Fibroblast of skin of right quadriceps (primary cell): ENCODE measurements at places on chromosomes 12 and 14.

DNA sequence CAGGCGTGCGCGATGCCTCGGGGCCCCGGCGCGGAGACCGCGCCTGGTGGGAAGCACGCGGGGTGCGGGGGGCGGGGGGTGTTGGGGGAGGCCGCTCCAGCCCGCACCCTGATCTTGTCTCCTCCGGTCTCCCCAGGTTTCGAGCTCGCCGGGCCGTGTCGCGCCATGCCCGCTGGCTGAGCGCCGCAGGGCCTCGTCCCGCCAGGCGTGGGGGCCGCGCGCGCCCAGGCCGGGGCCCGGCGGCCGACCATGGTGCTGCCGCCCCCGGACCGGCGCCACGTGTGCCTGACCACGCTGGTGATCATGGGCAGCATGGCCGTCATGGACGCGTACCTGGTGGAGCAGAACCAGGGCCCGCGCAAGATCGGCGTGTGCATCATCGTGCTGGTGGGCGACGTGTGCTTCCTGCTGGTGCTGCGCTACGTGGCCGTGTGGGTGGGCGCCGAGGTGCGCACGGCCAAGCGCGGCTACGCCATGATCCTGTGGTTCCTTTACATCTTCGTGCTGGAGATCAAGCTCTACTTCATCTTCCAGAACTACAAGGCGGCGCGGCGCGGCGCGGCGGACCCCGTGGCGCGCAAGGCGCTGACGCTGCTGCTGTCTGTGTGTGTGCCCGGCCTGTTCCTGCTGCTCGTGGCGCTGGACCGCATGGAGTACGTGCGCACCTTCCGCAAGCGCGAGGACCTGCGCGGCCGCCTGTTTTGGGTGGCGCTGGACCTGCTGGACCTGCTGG lies 2.4 kb downstream of the TMEM121 start:
- DNase-seq = no peak

DNA sequence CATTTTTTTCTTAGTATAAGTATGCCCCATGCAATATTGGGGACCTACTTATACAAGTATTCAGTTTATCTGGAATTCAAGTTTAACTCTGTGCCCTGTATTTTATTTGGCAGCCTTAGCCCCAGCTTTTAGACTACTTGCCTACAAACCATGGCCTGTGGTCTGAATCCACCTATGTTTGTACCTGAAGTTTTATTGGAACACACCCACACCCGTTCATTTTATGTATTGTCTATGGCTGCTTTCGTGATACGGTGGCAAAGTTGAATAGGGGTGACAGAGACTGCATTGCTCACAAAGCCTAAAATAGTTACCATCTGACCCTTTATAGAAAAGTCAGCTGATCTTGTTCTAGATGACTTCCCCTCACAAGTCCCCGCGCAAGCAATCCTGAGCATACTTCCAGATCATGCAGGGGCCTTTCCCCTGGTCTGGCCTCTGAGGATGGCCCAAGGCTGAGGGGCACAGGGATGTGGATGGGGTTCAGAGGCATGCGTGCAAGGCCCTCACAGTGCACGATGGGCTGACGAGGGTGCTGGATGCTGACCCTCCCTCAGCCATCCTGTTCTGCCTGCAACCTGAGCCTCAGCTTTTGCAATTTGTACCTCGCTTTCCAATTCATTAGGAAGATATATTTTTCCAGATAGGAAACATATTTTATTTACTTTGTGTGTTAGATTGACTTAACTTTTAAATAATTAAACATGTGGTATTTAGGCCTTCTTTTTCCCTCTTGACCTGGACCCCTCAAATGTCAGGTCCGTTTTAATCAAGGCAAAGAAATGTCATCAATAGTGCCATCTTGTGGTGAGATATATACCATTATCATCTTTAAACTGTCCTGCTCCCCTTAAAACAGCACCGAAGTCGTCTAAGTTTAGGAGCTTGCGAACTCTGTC lies 527.3 kb upstream of the CCDC196 start:
- DNase-seq = peak; percentile 26

GRCh38 chr12:22821985-22822384 lies 197.0 kb downstream of the ETNK1 start:
- no peak for DNase-seq

- no peak for DNase-seq
These were observed 16.4 kb downstream of the PHETA1 start for GRCh38 chr12:111352296-111352993.

DNA sequence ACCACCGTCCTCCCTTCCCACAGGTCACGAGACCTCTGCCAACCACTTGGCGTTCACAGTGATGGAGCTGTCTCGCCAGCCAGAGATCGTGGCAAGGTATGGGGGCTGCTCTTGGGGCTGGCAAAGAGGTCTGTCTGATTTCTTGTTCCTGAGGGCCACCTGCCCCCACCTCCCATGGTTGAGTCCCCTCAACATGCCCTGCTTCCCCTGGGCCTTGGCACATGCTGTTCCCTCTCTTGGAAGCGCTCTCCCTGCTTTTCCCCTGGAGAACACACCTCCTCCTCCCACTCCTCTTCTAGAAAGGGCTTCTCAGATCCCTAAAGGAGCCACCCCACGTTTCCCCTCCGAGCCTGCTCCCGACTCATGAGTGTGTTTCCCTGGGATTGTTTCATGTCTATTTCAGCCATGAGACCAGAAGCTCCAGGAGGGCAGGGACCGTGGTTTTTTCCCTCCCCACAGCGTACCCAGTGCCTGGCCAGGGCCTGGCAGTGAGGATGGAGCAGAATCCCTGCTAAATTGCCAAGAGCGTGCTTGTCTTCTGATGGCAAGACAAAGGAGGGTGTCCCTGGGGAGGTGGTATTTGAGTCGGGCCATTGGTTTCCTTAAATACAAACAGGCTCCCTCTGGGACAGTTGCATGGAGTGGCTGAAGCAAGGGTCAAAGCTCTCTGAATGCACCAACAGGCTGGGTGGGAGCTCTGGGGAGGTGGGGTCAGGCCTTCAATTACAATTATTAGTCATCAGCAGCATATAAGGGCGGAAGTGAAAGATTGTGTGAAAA lies 34.1 kb downstream of the CYP46A1 start:
- DNase-seq = no peak

- no peak for DNase-seq
These were observed 17.8 kb downstream of the SRRM4 start for GRCh38 chr12:118999107-118999506.

- DNase-seq = peak; percentile 97
These were observed 484.4 kb downstream of the ATP23 start for GRCh38 chr12:58425481-58426392.

GRCh38 chr14:101916816-101917412 lies 47.5 kb upstream of the DYNC1H1 start:
- DNase-seq = no peak

- DNase-seq = no peak
These were observed 1.4 kb downstream of the GUCY2C start for GRCh38 chr12:14694970-14695369.

- no peak for DNase-seq
These were observed 114.5 kb downstream of the DACT1 start for GRCh38 chr14:58752289-58752688.

GRCh38 chr14:55620277-55620676 lies 40.3 kb downstream of the KTN1 start:
- DNase-seq = no peak

GRCh38 chr12:81668475-81668874 lies 90.7 kb downstream of the PPFIA2 start:
- DNase-seq = peak; percentile 84

DNA sequence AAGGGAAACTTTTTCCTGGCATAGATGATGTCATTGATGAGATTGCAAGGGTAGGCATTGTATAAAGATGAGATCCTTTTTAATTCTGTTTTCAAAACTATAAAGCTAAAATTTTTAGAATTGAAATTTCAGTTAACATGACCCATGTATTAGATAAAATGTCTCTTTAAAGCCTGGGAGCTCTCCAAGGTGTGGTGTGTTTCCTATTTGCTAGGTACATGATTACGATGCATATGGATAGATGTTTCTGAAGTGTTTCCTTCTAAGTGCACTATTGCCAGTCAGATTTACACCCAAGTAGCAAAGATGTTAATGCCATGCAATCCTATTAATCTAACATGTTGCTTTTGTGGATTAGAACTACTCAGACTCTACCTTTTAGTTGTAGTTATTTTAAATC lies 834.7 kb downstream of the DIO2 start:
- no peak for DNase-seq

DNA sequence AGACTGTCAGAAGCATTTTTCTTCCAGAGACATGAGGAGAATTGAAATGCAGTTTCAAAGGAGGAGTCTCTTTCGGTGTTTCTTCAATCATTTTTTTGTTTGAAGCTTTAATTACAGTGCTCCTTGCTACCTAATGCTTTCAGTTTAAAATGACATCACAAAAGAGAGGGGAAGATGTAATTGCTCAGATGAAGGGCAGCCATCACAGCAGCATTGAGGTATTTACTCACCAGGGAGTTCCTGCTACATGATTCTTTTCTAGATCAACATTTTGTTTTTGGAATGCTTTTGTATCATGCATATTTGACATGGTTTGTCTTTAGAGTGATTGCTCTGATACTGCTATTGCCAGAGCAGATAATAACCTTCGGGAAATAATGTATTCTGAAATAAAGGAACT lies 28.6 kb downstream of the FLRT2 start:
- no peak for DNase-seq

GRCh38 chr12:13197526-13198143 lies 1.1 kb downstream of the EMP1 start:
- DNase-seq = peak; percentile 40

DNA sequence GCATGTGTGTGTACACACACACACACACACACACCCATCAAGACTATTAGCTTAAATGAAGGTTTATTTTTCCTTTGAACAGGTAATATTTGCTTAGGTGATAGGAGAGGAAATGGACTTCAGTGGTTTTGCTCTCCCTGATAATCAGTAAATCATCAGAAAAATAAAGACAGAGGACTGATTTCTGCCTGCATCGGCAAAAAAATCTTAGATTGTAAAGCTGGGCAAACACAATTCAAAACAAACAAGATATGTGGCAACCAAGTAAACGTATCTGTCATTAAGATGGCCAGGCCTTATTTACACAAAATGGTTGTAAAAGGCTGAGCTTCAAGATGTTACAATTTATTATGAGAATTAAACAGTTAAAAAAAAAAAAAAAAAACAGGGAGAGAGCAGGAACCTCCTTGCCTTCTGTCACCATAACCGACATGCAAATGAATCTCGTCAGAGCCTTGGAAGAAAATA lies 31.3 kb downstream of the PRKD1 start:
- no peak for DNase-seq

DNA sequence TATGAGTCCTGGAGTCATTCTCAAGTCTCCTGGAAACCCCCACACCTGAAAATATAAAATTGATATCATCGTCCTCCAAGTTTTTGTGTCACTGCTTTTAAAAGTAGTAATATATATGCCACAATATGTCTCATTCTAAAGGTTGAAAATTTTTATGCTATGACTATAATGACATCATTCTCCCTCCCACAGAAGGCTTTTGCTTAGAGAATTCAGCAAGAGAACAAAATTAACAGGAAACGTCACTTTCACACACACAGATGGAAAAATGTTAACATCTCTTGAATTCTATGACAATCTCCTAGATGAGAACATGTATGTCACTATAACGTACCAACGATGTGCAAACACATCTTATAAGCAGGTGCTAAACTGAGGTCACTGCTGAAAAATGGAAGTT lies 498.3 kb downstream of the FOXG1 start:
- no peak for DNase-seq

- DNase-seq = peak; percentile 29
These were observed 49.2 kb downstream of the FBXL14 start for GRCh38 chr12:1544996-1545700.

- DNase-seq = peak; percentile 97
These were observed 12.4 kb downstream of the CALM1 start for GRCh38 chr14:90409209-90409730.

DNA sequence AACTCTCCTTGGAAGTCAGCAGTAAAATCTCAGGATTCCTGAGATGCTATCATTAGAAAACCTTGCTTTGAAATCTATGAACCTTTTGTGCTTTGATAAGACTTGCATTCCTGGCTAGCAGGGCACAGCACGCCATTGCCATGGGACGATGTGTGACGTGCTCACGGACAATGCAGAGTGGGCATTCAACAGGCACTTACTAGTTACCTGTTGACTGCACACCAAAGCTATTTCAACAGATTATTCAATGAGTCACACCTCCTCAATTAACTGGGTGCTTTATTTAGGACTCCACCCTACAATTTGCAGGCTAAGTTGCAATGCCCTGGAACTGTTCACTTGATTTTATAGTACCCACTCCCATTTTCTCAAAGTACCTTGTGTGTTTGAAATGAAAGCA lies 11.3 kb downstream of the NOS1 start:
- no peak for DNase-seq

GRCh38 chr12:2114071-2114470 lies 61.3 kb downstream of the CACNA1C start:
- DNase-seq = no peak

DNA sequence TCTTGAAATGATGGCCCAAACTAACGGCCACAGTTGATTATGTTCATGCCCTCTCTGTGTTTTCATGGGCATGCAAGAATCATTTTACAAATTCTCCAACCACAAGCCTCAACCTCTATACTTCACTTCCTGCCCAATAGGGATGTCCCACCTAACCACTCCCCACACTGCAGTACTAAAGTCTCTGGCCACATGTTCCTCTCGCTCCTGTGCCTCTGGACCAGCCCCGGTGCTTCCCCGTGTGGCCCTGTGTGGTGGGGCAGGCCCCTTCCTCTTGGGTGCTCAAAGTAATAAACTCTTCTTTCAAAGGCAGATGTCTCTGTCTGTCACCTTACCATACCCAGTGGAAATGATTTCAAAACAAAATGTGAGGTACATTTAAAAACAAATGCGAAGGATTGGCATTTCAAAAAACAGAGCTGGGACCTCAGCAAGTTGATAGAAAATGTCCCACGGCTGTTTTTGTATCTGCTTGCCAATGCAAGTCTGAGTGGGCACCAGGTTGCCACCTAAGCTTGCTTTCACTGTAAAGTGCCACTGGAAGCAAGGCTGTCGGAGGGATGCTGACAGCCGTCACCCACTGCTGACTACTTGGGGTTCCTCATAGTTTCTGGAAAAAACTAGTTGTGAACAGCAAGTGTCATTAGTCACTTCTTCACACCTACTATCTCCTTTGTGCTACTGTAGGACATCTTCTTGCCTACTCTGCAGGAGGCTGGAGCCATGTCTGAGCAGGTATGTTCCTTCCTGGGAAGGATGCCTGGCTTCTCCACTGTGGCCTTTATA lies 8.2 kb upstream of the SERPINA11 start:
- no peak for DNase-seq

- DNase-seq = no peak
These were observed 88.9 kb downstream of the TXNDC16 start for GRCh38 chr14:52463375-52463774.

GRCh38 chr12:81956468-81956860 lies 197.3 kb upstream of the PPFIA2 start:
- DNase-seq = no peak

- peak; percentile 30 for DNase-seq
These were observed 162.4 kb downstream of the AKAP6 start for GRCh38 chr14:32491416-32492016.

GRCh38 chr14:38310420-38310995 lies 54.6 kb upstream of the CLEC14A start:
- DNase-seq = no peak

- DNase-seq = no peak
These were observed 200.6 kb downstream of the AEBP2 start for GRCh38 chr12:19639781-19640415.

- DNase-seq = no peak
These were observed 17.1 kb upstream of the NEK9 start for GRCh38 chr14:75143761-75144527.

GRCh38 chr12:6337958-6338433 lies 3.9 kb downstream of the TNFRSF1A start:
- no peak for DNase-seq

- DNase-seq = no peak
These were observed 25.9 kb upstream of the COL2A1 start for GRCh38 chr12:48030173-48030650.
